IMR-90 (cell line): ENCODE measurements at places on chromosomes 2 and 18.

DNA sequence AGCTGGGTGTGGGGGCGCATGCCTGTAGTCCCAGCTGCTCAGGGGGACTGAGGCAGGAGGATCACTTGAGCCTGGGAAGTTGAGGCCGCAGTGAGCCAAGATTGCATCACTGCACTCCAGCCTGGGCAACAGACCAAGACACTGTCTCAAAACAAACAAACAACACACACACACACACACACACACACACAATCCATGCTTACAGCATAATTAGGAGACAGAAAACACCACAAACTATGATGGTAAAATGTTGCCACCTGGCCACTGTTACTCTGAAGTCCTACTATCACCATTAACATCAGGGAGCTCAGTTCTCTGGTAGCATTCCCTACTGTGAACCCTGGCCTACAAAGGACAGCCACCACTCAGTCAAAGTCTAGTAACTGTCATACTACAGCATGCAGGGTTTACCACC is 18.3 kb downstream of the DNPEP start:
- peak; percentile 69 for DNase-seq

DNA sequence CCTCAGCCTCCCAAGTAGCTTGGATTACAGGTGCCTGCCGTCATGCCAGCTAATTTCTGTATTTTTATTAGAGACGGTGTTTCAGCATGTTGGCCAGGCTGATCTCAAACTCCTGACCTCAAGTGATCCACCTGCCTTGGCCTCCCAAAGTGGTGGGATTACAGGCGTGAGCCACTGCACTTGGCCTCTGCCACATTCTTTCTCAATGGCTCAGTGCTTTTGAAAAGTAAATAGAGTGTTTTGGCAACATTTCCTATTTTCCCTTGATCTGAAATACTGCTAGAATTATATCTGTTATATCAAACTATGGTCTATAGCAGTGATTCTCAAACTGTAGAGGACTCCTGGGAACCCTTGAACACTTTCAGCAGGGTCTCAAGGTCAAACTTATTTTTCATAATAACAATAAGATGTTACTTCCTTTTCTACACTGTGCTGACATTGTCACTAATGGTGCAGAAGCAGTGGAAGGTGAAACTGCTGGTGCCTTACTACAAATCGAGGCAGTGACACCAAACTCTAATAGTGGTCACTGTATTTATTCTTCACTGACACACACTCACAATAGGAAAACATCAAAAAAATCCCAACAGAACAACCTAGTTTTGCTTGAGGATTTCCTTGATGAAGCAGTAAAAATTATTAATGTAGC is 10.6 kb downstream of the DAW1 start:
- DNase-seq = peak; percentile 40

GRCh38 chr2:39542523-39542922 is 105.4 kb upstream of the MAP4K3 start:
- DNase-seq = no peak

- no peak for DNase-seq
Observed at GRCh38 chr2:155708071-155708470, 624.5 kb downstream of the NR4A2 start.

DNA sequence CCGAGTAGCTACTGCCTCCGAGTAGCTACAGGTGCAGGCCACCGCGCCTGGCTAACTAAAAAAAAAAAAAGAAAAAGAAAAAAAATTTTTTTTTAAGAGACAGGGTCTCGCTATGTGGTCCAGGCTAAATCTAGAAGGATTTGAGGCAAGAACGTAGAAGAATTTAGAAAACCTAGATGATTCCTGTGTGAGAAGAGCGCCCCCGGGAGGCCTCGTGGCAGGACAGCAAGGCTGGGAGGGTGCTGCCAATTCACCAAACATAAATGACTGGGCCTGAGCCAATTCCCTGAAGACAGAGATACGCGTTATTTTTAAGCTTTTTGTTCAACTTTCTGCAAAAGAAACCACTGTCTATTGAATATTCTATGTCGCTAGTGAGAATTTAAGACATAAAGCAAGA is 90.1 kb upstream of the TGFA start:
- DNase-seq = no peak

DNA sequence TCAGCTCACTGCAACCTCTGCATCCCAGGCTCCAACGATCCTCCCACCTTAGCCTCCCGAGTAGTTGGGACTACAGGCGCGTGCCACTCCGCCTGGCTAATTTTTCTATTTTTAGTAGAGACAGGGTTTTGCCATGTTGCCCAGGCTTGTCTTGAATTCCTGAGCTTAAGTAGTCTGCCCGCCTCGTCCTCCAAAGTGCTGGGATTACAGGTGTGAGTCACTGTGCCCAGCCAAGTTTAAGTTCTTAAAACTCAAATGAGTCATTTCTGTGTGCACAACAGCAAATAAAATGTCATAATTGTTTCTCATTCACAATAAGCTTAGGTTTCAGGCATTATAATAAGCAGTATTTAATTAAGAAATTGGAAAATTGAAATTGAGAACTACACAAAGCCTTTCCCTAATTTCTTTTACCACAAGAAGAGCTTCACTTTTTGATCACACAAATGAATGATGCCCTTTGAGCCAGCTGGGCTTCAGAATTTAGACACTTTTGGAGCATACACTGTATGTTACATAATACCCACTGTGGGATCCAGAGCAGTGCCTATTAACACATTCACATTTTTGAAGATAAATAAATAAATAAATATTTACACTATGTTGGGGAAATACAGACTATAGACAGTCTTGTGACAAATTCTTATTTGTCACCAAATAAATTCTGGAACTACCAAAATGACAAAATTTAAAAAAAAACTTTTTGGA is 8.6 kb upstream of the ME2 start:
- peak; percentile 73 for DNase-seq

GRCh38 chr2:155418753-155419152 is 720.3 kb downstream of the KCNJ3 start:
- no peak for DNase-seq

- DNase-seq = no peak
Observed at GRCh38 chr2:32562906-32563305, 64.9 kb upstream of the TTC27 start.

GRCh38 chr2:28752631-28753376 is 1.2 kb downstream of the PPP1CB start:
- DNase-seq = no peak

GRCh38 chr2:179021258-179021657 is 28.7 kb downstream of the CCDC141 start:
- DNase-seq = no peak

GRCh38 chr2:118633371-118634018 is 214.0 kb downstream of the EN1 start:
- no peak for DNase-seq

DNA sequence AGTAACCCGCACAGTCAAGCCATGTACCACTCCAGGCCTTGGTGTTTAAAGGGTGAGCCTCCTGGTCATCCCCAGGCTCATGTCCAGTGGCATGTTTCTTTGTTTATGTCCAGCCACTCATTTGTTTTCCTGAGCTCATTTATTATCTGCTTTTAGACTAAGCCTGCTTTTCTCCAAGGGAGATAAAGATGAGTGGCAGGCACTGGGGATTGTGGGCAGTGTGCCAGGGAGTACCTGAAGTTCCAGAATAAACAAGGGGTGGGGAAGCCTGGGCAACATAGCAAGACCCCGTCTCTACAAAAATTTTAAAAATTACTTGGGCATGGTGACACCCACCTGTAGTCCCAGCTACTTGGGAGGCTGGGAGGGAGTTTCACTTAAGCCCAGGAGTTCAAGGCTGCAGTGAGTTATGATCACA is 1.9 kb downstream of the ANXA4 start:
- DNase-seq = no peak

DNA sequence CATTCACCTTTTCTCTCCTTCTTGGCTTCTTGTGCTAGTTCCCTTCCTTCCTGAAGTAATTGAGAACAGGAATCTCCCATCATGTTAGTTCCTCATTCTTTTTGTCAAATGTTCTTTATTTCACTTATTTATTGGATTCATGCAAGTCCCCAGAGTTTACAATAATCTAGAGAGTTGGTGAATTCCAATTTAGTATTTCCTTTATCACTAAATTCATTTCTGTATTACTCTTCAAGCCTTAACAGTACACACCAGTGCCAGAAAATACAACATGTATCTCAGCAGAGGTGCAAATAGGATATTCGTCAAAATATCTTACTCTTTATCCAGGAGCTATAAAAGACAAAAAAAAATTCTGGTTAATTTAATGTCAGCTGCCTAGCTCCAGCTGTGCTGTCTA is 121.9 kb upstream of the SETBP1 start:
- no peak for DNase-seq

DNA sequence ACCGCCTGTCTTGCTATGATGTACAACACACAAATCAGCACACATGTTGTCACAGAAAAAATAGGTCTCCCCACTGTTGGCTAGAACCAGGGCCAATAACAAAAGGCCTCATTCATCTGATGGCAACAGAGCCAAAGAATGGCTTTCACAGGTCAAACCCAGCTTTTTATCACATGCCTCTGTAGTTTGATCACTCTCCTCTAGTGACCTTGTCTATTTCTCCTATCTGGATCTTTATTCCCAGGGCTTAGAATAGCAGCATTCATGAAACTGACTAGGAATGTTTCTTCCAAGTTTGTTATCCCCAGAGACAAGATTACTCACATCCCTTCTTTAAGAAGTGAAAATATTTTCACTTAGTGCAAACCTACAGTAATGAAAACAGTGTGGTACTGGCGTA is 285.8 kb upstream of the GYPC start:
- DNase-seq = no peak

- peak; percentile 33 for DNase-seq
Observed at GRCh38 chr2:146143971-146144370, 1624.1 kb upstream of the ZEB2 start.

DNA sequence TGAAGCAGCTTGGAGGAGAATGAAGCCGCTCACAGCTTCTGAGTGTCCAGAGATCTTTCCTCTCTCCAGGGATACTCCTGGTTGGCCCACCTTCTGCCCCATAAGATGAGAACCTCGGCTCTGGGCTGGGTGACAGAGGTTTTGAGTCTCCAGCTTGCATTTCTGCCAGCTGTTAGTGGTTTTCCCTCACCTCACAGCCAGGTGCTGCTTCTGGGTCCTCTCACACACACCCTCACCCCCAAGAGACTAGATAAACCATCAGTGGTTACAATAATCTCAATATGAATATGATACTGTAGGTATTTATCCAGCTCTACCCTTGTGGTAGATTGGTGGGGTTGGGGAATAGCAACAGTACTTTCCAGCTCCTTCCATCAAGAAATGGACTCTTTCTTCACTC is 161.7 kb upstream of the SIX3 start:
- DNase-seq = no peak

DNA sequence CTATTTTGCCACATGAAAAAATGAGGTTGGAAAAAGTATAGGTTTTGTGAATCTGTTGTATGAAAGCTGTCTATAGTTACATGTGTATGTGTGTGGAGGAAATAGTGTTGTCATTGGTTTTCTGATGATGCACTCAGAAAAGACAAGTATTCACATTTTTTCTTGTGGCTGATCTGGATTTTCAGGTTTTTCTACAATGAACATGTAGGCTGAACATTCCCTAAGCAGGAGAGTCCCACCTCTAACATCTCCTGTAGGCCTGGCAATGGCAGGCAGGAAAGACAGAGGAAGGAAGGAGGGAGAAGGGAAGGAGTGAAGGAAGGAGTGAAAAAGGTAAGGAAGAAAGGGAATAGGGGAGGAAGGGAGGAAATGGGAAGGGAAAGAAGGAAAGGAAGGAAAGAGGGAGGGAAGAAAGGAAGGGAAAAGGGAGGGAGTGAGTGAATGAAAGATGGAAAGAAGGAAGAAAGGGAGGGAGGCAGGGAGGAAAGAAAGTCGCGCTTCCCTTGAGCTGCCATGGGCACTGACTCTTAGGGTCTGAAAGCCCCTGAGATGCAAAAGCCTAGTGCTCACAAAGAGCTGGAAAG is 495 bp upstream of the IL36RN start:
- DNase-seq = no peak

GRCh38 chr2:241612156-241613016 is 24.6 kb downstream of the THAP4 start:
- DNase-seq = peak; percentile 20

GRCh38 chr2:72138921-72139381 is 8.7 kb downstream of the CYP26B1 start:
- DNase-seq = no peak

GRCh38 chr2:150100336-150100735 is 387.1 kb downstream of the RND3 start:
- no peak for DNase-seq

GRCh38 chr18:59681521-59682004 is 15.7 kb downstream of the CCBE1 start:
- no peak for DNase-seq

- DNase-seq = peak; percentile 18
Observed at GRCh38 chr2:223203971-223204929, 152.3 kb downstream of the KCNE4 start.

DNA sequence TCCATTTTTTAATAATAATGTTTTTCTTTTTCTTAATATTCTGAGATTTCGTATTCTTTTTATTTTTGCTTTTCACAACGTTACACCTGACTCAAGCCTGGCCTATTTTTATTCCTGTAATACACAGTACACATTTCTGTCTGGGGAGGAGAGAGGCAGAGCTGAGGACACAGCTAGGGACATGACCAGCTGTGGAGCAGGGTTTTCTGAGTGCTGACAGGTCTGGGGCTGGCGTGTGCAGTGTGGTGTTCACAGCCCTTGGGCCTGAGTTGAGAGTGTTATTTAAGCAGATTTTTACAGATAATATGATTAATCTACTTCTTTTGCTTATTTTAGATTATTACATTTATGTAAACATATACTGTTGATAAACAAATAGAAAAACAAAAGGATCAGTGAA is 55.9 kb downstream of the ZAP70 start:
- no peak for DNase-seq

- DNase-seq = no peak
Observed at GRCh38 chr18:31546476-31546875, 45.2 kb upstream of the TTR start.

GRCh38 chr2:121869363-121869762 is 113.9 kb downstream of the TSN start:
- no peak for DNase-seq

GRCh38 chr2:237448171-237448570 is 34.2 kb upstream of the COL6A3 start:
- DNase-seq = no peak

DNA sequence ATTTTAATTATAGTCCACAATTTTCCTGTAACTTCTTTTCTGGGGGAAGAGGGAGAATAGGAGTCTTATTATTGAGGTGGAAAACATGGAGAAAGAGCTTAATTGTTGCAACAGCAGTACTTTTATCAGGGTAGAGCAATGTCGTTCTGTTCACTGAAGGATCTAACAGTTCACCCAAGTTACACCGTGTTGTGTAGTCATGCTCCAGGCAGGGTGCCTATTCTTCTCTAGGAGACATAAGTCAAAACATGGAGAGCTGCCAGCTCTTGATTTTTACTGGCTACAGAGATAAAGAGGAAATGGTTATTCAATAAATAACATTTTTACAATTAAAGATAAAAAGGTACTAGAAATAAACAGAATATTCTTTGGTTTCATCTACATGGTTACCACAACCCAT is 594.3 kb upstream of the NETO1 start:
- peak; percentile 92 for DNase-seq

GRCh38 chr2:212385241-212385640 is 153.4 kb downstream of the ERBB4 start:
- no peak for DNase-seq

DNA sequence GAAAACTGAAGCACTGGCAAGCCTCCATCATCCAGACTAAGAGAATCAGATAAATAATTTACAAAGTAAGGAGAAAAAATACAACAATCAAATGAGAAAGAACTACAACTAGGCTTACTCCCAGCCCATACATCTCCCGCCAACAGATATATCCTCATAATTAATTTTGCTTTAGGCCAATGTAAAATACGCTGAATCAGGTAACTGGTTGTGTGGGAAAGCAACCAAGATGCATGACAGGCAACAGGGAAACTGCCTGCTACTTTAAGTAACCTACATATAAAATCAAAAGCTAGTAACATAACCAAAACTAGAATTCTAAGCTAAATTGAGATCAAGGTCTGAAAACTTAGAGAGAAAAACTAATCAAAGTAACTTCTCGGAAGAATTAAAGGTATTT is 21.5 kb downstream of the PRPF40A start:
- DNase-seq = no peak
